ENCODE measurements at places on chromosomes 12 and 14. TPM values are rescaled to one million over a fixed set of nuclear protein-coding genes. Genes with fewer than 3 reads are reported as not detected.

DNA sequence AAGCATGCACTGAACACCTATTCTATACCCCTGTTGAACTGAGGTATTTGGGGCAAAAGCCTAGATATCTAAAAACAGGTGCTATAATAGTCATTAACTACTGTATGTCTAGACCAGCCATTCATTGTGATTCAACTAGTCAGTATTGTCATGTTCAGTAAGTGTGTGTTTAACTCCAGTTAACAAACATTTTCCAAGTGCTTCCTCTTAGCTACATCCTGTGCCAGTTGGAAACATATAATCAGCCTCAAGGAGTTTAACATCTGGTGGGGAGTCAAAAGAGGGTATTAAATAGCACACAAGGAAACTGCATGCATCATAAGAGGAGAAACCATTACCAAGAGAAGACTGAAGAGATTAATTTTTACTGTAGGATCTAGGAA, 20.4 kb downstream of the TMTC1 start:
- DNase-seq, result no peak

SELPLG gene
- total RNA-seq, result 15.4 TPM

- DNase-seq, result no peak
Observed at GRCh38 chr12:20420557-20420956, 52.2 kb downstream of the PDE3A start.

DNA sequence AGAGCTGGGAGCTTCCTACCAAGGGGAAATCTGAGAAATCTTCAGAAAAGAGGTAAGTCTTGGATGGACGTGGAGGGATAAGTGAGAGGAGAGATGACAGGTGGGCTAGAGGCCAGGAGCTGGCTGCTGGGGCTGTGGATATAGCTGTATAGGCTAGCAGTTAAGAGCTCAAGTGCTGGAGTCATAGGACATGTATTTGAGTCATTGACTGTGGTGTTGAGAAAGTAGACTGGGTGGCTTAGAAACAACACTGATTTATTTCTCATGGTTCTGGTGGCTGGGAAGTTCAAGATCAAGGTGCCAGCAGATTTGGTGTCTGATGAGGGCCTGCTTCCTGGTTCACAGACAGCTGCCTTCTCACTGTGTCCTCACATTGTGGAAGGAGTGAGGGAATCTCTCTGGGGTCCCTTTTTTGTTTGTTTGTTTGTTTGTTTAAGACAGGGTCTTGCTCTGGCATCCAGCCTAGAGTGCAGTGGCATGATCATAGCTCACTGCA, 151.1 kb upstream of the FUT8 start:
- DNase-seq, result no peak

DNA sequence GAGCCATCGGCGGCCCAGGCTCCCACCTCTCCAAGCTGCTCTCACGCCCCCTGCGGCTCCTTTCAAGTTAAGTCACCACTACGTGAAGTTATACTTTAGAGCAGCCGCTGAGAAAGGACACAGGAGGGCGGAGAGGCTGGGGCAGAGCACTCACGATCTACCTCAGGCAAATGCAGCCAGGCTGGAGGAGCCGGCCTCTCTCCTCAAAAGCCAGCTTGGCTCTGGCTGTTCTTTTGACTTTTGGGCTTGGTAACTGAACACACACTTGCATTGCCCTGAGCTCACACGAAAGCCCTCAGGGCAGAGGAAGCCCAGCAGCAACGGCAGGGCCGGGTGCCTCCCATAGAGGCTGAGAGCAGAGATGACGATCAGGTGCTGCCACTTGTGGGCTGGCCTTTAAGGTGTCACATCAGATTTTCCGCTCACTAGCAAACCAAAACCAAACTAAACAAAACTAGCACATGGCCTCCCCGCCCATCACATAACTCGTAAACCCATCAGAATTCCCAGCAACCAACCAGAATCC, 75.2 kb downstream of the PITPNM2 start:
- no peak for DNase-seq

GRCh38 chr12:53340398-53340797, 4.2 kb upstream of the SP7 start:
- DNase-seq, result no peak

- peak; percentile 74 for DNase-seq
Observed at GRCh38 chr14:105085766-105086165, 20.5 kb upstream of the GPR132 start.

DNA sequence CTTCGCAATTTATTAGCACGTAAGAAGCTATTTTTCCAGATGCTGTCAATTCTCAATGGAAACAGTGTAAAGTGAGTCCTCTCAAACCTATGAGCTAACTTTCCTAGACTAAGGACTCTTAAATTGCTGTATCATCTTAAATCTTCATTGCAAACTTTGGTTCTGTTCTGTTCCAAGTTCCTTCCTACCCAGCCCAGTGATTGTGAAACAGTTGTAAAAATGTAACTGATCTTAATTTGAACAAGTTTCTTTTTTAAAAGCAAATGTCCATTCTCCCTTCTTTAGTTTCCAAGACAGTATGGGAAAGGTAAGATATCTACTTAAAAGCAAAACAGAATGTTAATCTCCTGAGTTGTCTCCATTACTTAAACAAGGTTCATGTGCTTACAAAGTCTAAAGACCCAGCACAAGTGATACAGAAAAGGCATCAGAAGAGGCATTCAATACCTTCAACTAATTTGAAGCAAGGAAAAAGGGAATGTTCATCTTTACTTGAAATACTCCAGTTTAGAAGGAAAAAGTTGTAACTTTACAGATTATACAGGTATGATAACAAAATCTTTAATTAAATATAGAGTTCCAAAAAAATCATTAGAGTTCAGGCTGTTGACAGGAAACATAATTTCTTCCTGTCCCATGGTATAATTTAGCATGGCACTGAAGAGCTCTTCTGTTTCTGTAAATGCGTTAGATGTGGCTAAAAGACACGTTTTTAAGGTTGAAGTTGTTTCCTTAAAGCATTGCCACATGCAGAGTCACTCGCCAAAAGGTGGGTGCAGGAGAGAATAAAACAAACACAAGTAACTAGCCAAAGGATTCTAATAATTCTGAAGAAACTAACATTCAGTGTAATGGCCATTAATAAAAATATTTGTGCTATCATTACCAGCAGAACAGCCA, 101.5 kb upstream of the USP15 start:
- DNase-seq, result no peak

DNA sequence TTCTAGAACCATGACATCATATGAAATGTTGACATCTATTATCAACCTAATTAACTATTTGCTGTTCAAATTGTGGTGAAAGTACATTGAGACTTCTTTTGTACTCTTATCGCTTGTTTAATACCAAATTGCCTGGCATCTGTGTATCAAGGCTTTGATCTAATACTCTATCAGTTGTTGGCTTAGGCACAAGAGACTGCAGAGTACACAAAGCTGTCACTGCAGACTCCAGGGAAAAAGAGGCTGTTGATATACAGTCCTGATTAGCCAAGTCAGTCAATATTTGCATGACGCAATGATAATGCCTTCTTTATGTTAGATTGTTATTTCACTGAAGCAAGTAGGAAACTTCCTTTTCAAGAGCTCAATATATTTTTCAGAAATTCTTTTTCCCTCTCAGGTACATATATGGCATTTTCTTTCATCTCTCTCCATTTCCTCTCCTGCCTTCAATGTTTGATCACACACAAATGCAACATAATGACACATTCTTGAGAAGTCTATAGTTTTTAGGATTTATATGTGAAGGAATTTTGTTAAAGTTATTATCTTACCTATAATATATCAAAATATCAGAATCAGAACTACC, 32.3 kb upstream of the PTCSC3 start:
- DNase-seq, result no peak

GRCh38 chr12:6372403-6373003, 2.9 kb downstream of the SCNN1A start:
- no peak for DNase-seq

GRCh38 chr12:124085419-124086296, 112.6 kb downstream of the ZNF664 start:
- peak; percentile 71 for DNase-seq

- DNase-seq, result no peak
Observed at GRCh38 chr12:45655186-45655585, 74.3 kb upstream of the ARID2 start.

DNA sequence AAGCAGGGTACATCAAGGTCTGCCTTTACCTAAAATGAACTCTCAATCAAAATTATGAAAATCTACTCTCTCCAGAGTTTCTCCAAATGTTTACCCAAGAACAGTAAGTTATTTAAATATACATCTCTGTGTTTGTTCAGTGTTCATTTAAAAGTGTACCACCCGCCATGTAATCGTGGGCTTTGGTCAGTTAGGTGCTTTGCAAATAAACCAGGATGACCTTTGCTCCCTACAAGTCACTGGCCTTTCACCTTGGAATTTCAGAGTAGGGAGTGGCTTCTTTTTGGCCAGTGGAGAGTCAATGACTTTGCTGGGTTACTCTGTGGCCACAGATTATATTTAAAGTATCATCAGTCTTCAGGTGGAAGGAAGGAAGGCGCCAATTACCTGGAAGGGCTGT, 74.6 kb upstream of the PTPRB start:
- DNase-seq, result no peak

DNA sequence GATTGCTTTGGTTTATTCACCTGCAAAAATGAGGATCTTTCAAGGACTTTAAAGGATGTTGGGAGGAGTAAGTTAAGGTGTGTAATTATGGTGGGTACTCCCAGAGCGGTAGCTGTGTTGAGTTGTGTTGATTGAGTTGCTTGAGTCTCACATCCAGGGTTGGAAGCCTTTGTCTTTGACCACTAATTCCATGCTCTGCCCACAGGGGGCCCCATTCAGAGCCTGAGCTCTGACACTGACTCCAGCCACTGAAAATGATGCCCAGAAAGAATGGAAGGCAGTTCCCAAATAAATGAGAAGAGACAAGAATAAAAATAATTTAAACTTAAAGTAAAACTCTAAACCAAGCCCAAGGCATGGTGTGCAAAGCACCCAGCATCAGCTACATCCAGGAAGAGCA, 237.4 kb upstream of the PWP1 start:
- no peak for DNase-seq

OR6C2 gene
- total RNA-seq, result not detected
